ENCODE measurements at places on chromosomes 12 and 14.

GRCh38 chr12:67720351-67720856 is 71.9 kb downstream of the DYRK2 start:
- ATAC-seq, result no peak

DNA sequence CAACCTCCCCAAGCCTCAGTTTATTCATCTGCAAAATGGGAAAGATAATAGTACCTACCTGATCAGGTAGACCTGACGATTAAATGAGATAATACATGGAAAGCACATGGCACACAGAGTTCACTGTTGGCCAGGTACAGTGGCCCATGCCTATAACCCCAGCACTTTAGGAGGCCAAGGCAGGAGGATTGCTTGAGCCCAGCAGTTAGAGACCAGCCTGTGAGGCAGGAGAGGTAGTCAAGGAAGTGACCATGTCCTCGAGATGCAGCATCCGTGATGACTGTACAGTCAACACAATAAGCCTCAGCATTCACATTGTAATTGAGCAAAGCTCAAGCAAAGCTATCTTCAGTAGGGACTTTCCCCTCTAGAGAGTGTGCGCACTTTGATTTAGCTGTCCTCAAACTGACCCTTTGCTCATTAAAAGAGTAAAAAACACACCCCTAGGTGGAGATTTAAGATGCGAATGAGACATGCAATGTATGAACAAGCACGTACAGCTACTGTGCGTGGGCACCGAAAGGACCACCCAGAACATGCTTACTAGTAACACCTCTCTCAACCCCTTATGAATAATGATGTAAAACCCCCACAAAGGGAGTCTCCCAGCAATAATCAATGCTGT is 9.9 kb downstream of the ISCU start:
- peak; percentile 40 for ATAC-seq

- peak; percentile 81 for ATAC-seq
Observed at GRCh38 chr12:113174461-113175384, 10.6 kb downstream of the DDX54 start.

DNA sequence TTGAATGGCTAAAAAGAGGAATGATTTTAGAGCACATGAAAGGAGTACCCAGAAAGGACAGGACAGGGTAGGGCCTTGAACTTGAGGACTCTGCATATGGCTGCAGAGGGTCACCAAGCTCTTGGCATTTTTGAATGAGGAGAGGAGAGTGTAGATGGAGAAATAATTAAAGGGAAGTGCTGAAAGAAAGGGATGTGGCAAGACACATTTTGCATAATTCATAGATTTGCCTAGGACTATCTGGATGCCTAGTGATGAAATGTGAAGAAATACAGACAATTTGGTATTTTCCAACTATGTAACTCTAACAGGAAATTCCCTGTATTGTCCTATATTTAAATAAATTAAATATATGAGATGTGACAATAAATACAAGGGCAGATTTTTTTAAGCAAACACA is 27.5 kb upstream of the MDM1 start:
- no peak for ATAC-seq

DNA sequence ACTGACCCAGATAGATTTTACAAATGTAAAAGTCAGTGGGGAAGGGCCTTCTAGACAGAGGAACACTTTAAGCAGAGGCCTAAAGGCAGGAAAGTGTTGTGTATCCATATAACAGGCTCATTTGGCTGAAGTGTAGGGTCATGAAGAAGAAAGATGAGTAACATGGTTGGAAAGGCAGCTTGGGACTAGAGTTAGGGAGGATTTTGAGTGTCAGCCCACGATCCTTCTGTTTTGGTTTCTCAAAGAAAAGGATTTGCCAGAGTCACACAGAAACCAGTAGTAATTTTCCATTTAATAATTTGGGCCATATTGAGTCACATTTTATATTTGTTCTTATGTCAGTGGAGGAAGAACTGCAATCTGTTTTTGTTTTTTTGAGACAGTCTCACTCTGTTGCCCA is 76.4 kb downstream of the ZC3H14 start:
- ATAC-seq, result no peak

GRCh38 chr12:70719672-70720420 is 82.6 kb upstream of the PTPRB start:
- ATAC-seq, result no peak

DNA sequence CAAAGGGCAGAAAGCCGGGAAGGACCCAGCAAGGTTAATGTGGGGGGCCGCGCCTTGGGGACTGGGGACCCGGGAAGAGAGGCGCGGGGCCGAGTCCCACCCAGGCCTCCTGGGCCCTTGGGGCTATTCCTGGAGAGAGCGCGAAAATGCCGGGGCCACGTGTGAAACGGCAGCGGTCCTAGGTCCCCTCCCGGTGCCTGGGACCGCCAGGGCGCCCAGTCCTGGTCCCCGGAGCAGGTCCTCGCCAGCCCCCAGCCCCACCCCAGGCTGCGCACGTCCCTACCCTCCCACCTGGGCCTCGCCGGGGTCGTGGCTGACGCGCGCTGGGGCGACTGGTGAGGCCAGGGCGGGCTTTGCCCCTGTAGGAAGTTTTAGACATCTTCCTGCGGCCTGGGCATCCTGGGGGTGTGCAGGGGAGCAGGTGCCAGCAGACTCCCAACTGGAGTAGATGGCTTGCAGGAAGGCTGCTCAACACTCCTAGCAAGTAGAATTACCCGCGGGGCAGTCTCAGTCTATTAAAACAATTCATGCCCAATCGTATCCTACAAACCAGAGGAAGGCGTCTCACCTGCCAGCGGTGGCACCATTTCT is 708 bp downstream of the FAR2 start:
- ATAC-seq, result peak; percentile 10
